Stimulated activated CD4-positive, alpha-beta T cell treated with anti-CD3 and anti-CD28 coated beads, Interleukin-1b, Interleukin-23, amount 100 ng/mL, for 1 hour (primary cell): ENCODE measurements at places on chromosomes 7 and 10.
A peak's percentile ranks its signal among the peaks of the same experiment; 100 is the strongest.

DNA sequence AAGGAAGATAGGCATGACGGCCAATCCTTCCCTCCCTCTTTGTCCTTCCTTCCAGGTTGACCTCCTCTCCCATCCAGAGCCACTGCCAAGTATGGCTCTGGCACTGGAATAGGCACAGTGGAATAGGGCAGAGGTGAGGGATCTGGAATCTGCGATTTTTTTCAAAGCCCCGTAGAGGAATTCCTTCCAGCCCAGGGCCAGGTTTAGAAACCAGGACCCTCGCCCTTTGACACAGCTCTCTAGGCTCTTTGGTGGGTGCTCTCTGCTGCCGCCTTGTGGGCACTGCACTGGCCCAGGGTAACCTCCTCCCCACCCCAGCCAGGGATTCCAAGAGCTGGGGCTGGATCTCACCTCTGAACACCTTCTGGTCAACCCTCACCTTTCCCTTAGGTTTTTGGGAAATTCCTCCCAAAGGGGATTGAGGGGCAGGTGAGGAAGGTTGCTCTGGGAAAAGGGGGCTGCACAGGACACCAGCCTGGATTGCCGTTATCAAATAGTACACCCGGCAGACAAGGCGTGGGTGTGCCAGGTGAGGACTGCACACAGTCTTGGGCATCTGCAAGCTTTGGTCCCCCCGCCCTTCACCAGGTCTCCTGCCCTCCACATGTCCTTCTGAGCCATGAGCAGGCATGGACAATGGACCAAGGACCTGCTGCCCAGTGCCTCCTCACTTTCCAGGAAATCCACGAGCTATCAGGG, 22.8 kb downstream of the C10orf105 start:
- peak; percentile 26 for DNase-seq

DNA sequence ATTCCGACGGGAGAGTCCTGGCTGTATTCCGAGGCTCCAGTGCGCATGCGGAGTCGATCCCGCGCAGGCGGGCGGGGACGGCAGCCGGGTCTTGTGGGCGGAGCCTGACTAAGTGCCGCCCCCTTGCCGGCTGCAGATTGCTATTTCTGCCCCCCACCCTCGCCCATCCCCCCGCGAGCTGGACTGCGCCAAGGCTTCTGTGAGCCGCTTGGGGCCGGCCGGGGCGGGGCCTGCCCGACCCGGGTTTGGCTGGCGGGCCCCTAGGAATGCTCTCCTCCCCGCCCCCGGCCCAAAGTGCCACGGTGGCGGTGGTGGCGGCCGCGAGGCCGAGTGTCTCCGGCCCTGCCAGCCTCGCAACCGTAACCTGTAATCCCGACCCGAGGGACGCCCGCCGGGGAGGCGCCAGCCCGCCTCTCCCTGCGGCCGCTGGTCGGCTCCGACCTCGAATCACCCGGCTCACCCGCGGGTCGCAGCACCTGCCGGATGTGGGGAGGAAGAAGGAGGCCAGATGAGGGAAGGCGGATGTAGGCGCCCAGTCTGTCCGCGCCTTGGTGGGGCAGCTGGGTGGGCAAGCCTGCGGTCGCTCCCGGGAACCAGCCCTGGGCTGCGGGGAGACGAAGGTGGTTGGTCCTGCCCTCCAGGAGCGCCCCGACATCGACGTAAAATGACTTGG, 702 bp upstream of the KAZALD1 start:
- peak; percentile 71 for DNase-seq

DNA sequence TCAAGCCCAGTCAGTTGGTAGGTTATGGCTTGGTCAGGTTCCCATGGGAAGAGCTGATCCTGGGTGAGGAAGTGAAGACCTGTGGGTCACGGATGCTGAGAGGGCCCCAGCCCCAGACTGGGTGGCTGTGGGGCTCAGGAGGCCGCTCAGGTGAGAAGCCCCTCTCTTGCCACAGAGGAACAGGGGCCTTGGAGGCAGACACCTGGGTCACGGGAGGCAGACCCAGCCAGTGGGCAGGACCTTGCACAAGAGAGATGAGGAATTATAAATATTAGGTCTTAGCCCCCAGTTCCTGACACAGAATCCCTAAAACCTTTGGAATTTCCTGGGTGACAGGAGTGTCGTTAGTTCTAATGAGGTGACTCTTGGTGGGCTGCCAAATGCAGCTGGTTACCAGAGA, 10.6 kb upstream of the CRHR2 start:
- DNase-seq, result no peak

GRCh38 chr10:130425169-130425568, 289.0 kb downstream of the GLRX3 start:
- DNase-seq, result no peak

DNA sequence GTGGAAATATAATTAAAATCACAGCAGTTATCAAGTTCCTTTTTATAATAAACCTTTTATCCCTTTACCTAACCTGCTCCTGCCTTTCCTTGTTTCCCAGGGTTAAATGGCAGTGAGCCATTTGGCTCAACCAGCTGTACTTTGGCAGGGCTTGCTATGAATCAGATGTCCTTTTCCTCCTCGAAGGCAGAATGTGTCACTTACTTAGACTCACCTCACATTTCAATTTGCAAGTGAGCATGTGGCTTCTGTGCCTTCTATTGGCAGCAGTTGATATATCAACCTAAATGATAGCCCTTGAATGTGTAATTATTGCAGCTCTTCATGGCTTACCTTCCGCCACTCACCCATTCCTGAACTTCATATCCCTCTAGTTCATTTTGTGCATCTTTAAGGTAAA, 301.7 kb downstream of the CSTF2T start:
- DNase-seq, result no peak

GRCh38 chr7:22639396-22639795, 87.6 kb upstream of the IL6 start:
- no peak for DNase-seq

- no peak for DNase-seq
These were observed 34.5 kb downstream of the COL1A2 start for GRCh38 chr7:94429153-94429552.

DNA sequence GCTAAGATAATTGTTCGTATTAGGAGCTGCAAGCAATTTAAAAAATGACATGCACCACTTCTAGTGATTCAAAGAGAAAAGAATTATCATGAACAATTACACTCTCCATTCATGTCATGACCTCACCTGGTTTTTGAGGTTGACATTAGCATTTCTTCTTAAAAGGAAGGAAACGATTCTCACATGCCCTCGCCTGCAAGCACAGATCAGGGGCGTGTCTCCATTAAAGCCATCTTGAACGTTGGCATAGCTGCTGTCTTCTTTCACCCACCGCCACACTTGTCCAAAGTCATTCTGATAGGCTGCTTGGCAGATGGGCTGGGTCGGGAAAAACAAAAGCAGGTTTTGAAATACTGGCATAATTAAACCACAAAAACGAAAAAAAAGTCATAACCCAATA, 19.9 kb downstream of the ANKRD22 start:
- no peak for DNase-seq

DNA sequence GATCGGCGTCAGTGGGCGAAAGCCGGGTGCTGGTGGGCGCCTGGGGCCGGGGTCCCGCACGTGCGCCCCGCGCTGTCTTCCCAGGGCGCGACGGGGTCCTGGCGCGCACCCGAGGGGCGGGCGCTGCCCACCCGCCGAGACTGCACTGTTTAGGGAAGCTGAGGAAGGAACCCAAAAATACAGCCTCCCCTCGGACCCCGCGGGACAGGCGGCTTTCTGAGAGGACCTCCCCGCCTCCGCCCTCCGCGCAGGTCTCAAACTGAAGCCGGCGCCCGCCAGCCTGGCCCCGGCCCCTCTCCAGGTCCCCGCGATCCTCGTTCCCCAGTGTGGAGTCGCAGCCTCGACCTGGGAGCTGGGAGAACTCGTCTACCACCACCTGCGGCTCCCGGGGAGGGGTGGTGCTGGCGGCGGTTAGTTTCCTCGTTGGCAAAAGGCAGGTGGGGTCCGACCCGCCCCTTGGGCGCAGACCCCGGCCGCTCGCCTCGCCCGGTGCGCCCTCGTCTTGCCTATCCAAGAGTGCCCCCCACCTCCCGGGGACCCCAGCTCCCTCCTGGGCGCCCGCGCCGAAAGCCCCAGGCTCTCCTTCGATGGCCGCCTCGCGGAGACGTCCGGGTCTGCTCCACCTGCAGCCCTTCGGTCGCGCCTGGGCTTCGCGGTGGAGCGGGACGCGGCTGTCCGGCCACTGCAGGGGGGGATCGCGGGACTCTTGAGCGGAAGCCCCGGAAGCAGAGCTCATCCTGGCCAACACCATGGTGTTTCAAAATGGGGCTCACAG, 1.1 kb downstream of the EGFR start:
- no peak for DNase-seq

- DNase-seq, result no peak
These were observed 131.0 kb upstream of the ZNF804B start for GRCh38 chr7:88628363-88629085.

GRCh38 chr10:129921065-129921670, 42.9 kb downstream of the EBF3 start:
- DNase-seq, result no peak

- no peak for DNase-seq
These were observed 381.8 kb downstream of the TCERG1L start for GRCh38 chr10:130929422-130930325.

- DNase-seq, result no peak
These were observed 2.5 kb upstream of the KCNH2 start for GRCh38 chr7:150980663-150981062.

DNA sequence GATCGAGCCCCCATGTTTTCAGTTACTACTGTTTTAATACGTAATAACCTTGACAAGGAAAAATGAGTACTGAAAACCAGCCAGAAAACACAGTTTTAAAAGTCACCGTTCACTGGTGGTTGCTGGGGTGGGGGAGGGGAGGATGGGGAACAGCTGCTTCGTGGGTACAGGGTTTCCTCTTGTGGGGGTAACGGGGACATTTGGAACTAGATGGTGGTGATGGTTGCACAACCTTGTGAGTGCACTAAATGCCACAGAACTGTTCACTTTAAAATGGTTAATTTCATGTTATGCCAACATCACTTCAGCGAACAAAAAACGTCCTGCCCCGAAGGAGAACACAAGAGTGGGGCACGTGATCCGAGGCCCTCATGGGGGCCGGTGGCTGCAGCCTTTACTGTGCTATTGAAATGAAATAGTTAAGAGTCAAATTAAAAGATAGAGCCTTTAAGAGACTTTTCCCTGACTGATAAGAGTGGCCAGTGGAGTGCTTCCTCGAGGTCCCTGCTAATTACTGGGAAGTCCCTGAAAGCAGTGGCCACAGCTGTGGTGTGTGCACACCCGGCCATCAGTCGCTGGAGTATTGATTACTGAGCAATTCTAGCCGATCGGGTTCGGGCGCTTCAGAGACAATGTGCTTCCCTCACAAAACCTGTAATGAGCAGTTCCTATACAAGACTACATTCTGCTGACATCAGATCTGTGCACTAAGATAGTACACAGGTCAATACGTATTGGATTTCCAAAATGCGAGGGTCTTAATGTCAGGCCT, 80.3 kb downstream of the EBF3 start:
- no peak for DNase-seq

DNA sequence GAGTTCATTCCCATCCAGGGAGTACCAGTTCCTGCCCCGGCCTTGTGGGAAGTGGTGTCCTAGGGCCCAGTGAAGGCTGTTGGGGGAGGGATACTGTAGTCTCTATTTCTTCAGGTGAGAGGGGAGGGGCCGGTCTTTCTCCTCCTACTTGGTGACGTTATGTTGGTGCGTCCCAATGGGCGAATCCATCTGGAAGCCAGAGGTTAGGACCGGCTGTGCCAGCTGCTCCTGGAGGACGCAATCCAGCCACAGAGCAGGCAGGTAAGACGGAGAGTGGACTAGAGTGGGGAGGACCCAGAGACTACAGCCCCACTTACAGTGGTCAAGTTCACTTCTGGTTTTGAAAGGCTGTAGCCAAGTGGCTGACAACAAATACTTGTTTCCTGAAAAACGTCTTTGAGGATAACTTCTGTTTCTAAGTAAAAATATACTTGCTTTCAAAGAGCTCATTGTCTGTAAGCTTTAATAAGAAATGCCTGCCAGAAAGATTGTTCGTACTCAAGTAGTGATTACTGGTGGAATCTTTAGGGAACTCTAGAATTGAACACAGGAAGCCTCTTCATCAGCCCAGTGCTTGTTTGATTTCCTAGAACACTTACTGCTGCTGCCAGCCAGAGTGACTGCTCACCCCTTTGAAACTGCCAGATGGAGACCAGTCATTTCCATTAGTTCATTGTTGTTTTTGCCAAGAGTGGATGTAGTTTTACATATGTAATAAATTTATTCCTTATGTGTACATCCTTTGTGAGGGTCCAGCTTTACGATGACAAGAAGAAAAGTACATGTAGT, 25.4 kb downstream of the RBM33 start:
- no peak for DNase-seq

- no peak for DNase-seq
These were observed 181.3 kb upstream of the FOXK1 start for GRCh38 chr7:4500812-4501211.

- DNase-seq, result no peak
These were observed 33.1 kb downstream of the DENND2A start for GRCh38 chr7:140607441-140607989.

GRCh38 chr7:90833443-90833842, 237.3 kb downstream of the CDK14 start:
- no peak for DNase-seq
